Central memory CD8-positive, alpha-beta T cell (primary cell): ENCODE measurements at places on chromosomes 6 and 20.

- DNase-seq, result no peak
Measured at GRCh38 chr6:131523988-131524673, 48.9 kb upstream of the ARG1 start.

DNA sequence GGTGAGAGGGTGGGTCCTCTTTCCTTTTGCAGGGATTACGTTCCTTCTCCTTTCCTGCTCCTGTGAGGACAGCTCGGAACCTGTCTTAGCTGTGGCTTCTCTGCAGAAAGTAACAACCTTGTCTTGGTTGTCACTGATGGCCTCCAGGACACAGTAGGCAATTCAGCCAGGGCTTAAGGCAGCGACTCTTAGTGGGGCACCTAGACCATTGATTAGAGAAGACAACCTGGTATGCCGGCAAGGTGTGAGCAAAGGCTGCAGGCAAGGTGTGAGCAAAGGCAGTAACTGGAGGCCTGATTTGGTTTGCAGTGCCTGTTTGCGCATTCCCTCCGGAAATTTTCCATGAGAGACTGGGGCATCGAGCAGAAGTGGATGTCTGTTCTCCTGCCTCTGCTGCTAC is 37.6 kb downstream of the DYNLT1 start:
- DNase-seq, result no peak

- no peak for DNase-seq
Measured at GRCh38 chr6:105045526-105045925, 88.6 kb downstream of the LIN28B start.

DNA sequence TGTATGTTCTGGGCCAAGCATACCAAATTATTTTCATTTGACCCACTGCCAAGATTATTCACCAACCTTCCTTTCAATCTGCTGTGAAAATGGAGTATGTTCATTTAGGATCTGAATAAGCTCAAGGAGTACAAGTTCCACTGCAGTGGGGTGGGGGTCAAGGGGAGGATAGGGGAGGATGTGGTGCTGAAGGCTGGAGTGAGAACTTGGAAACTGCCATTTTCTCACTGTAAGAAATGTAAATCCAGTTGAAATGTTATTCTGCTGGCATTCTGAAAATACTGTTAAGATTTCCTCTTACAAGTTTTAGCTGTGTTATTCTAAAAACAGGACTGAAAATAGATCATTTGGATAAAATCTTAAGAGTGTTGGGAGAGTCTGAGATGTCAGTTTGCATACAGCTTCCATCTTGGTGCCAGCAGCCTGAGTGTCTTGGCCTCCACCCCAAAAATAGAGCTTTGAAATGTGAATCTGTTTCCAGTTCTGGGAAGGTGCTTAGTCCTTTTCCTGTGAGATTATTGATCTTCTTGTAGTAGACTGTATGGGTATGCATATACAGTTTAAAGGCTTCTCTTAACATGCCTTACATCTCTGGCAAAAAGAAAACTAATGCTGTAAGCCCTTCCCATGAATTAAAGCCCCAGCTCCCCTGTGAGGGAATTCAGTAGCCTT is 84.3 kb downstream of the CTNNBL1 start:
- no peak for DNase-seq

- no peak for DNase-seq
Measured at GRCh38 chr20:39105551-39105950, 143.4 kb downstream of the DHX35 start.

DNA sequence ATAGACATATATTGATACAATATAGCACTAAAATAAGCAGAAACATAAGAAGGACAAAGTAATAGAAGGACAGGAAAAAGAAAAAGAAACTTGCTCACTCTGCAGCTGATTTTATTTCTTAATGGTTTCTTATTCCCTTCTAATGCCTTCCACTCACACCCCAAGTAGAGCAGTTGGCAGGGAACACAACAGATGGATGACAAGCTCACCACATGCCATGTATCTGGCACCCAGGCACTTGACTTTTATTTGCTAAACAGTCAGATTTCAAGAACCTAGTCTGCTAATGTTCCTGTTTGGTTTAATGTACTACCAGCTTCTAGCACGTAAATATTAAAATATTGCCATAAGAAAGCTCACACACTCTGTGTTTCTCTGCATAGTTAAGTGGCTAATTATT is 87.1 kb downstream of the COL19A1 start:
- no peak for DNase-seq

DNA sequence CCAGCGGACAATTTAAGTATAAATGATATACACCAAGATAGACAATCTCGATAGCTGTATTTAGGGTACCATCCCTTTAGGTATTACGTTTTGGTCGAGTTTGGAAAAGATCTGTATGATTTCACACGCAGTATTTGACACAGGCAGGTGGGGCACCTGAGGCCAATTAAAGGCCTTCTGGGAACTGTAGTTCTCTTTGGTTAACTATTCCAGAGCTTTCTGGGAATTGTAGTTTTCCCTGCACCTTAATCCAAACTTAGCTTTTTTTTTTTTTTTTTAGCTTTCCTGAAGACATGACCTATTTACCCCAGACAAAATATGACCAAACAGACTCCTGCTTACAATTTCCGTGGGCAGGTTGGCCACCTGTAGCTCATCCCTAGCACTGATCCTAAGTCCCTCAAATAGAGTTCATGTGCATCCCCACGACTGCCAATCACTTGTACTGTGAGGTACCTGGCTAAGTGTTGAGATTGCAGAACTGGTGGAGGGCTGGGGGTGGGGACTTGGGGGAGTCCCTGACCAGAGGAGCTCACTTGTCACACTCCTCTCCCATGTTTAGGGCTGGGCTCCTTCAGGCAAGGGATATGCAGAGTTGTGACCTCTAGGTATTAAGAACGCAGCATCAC is 999 bp upstream of the EHMT2 start:
- DNase-seq, result no peak

GRCh38 chr6:170505306-170505705 is 47.8 kb downstream of the PSMB1 start:
- no peak for DNase-seq

DNA sequence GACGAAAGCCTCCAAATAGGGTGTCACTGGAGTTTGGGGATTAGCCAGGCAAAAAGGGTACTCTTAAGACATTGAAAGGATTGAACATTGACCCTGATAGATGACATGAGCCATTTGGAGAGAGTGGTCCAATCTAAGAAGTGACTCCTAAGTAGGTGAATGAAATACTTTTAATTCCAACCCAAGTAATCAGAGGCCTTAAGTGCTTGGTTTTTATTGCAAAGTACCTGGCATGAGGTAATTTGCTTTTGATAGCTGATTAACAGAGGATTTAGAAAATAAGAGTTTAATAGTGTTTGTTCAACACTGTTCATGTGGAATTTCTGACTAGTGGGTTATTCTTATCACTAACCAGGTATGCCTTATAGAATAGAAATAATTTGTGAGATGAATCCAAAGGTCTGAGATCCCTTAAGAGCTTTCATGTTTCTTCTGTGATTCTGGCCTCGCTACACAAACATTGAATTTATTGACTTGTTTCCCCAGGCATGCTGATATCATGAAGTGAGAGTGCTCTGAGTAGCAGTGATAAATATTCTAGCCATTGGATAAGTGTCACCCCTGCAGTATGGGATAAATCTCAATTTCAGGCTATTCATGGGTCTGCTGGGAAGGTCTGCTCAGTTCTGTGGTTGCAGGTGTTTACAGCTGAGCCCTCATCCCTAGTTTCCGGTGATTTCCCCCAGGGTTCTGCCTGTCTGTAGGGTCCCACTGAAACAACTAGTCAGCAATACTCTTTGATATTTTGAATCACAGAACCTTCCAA is 6.5 kb downstream of the NCOA7 start:
- DNase-seq, result no peak

GRCh38 chr6:153485072-153485471 is 354.0 kb upstream of the RGS17 start:
- DNase-seq, result no peak

DNA sequence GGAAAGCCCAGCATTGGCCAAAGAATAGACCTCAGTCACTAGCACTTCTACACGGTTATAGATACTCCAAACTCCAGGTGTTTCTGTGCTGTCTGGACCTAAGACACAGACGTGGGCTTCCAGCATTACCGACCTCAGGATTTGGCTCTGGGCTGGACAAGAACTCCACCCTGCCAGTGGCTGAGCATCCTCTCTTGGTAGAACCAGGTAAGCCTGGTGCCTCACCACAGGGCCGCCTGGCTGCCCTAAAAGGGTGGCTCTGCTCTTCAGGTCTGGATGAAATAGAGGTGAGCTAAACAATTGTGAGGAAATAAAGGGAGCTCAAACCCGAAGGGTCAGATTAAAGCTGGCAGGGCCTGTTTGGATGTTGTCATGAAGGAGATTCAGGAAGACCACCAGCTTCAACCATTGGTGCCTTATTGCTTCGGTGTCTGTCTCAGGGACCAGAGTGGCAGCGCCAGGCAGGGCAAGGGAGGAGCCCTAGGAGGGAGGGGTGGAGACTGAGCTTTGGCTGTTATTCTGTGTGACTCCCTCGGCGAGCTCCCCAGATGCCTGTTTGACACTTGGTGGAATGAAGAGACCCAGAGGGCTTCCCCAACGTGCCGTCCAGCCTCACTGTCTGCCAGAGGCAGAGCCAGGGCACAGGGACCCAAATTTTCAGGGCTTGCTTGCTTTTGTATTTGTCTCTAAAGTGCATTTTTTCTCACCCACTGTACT is 8.6 kb downstream of the SYNDIG1 start:
- DNase-seq, result no peak

DNA sequence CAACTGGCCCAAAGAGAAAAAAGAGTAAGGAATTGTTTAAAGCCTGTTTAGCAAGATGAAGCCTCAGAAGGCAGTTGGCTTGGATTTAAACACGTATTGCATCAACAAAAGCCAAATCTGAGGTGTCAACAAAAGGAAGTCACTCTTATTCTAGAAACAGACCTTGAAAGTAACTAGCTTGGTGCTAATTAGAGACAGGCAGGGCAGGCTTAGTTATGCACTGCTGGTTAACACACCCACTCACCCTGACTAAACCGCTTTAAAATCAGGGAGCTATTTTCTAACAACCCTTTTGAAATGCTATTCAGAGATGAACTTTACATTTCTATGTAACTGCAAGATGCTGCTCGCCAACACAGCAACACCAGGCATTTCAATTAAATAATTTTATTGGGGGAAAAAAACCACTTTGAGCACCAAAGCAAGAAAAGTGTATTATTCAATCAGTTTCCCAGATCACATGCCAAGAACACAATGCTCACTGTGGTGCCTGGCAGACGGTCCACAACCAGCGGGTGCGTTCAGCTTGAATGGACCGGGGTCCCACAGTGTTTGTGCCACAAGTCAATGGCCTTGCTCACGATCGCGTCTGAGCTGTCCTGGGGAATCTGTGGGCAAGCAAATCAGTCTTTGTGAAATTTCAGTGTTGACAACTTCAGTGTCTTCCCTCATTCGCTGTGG is 23.6 kb downstream of the TBC1D7 start:
- no peak for DNase-seq

- no peak for DNase-seq
Measured at GRCh38 chr6:35368038-35368887, 25.9 kb downstream of the PPARD start.

- DNase-seq, result no peak
Measured at GRCh38 chr6:168071620-168072019, 7.4 kb downstream of the FRMD1 start.

- DNase-seq, result no peak
Measured at GRCh38 chr6:98516866-98517265, 317.5 kb upstream of the POU3F2 start.

GRCh38 chr20:54469952-54470351 is 5.4 kb upstream of the DOK5 start:
- DNase-seq, result no peak

DNA sequence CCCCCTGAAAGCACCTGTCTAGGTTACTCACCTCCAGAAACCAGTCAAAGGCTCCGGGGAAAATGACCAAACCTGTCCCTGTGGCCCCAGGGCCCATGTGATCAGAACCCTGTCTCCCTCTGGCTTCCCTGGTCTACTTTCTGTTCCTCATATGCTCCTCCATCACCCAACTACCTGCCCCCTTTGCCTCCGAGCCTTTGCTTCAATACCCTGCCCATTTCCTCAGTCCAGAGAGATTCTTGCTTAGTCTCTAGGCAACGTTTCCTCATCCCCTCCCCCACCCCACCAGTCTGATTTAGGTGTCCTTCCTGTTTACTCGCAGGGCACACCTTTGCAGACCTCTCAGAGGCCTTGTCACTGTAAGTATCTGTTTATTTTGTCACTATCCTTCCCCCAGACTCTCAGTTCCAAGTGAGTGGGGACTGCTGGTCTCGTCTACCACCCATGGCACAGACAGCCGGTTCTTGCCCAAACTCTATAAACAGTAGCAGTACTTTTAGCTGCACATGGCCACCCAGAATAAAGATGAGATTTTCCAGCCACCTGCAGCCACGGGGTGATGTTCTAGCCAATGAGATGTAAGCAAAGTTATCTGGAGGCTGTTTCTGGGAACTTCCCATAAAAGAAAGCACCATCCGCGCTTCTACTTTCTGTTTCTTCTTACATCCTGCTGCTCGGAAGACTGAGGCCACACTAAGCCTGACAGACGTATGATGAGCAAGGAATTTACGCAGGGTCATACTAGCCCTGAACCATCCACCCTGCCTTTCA is 13.3 kb downstream of the ELOVL5 start:
- peak; percentile 45 for DNase-seq

DNA sequence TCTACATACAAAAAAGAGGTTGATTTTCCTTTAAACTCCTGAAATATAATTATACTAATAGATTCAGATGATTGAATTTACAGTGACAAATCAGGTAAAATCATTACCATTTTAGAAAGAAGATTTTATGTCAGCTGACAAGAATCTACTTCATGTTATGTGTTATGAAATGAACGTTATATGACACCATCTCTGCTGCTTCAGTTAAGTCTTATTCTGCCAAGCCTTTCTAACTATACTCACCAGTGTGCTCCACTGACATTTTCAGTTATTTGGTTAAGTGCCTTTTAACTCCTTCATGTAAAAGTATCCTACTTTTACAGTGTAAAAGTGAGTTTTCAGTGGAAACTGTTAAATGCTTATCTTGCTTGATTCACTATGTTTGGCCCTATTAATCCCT is 80.4 kb downstream of the RWDD2A start:
- no peak for DNase-seq

- no peak for DNase-seq
Measured at GRCh38 chr20:50111120-50111828, 1.7 kb downstream of the UBE2V1 start.

DNA sequence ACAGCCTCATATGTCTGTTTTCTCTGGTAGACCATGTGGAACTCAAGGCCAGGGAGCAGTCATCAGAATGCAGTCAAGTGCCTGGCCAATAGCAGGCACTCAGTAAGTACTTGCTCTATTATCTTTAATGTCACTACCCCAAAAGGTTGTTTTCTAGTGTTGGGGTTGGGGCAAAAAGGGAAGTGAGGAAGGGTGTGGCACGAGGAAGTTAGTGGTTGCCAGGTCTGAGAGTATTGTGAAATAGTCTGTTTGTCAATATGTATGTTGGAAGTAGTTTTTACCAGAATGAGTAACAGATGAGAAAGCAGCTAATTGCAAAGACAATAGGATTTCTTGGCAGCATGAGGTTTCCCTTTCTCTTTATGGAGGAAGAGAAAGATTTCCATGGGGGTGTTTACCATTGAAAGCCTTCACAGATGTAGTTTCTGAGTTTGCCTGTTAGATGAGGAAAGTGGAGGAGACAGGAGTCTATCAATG is 59.5 kb upstream of the ARMH2 start:
- DNase-seq, result no peak
